Activated CD8-positive, alpha-beta T cell treated with anti-CD3 and anti-CD28 coated beads, Interleukin-2, amount 10 ng/mL, durations not matched to agents 7 days and 5 days (primary cell): ENCODE measurements at places on chromosomes 5 and 9. TPM values are rescaled to one million over a fixed set of nuclear protein-coding genes. Genes with fewer than 3 reads are reported as not detected.

Gene SPTAN1
- total RNA-seq = 292 TPM

Gene EPB41L4A
- 1.0 TPM for total RNA-seq

DNA sequence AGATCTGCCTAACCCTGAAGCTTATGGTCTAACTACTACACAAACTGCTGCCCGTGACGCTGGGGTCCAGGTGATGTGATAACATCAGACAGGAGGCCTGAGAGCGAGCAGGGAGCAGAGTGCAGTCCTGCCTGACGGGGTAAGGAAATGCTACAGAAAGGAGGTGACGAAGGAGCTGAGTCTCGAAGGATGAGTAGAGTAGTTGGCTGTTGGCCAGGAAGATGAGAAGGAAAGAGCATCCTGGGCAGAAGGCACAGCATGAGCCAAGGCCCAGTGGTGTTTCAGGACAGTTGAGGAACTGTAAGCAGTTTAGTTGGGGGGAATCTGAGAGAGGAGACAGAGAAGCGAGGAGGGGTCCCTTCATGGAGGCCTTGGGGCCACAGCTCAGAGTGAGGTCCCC lies 136.0 kb upstream of the TBC1D2 start:
- no peak overlapping the region for H3K4me3 ChIP-seq
- H3K27ac ChIP-seq = peak overlapping the region; percentile 55
- H3K4me1 ChIP-seq = peaks cover 10% of the 10 kb centered on the region
- no peaks in the 10 kb centered on the region for H3K36me3 ChIP-seq

DNA sequence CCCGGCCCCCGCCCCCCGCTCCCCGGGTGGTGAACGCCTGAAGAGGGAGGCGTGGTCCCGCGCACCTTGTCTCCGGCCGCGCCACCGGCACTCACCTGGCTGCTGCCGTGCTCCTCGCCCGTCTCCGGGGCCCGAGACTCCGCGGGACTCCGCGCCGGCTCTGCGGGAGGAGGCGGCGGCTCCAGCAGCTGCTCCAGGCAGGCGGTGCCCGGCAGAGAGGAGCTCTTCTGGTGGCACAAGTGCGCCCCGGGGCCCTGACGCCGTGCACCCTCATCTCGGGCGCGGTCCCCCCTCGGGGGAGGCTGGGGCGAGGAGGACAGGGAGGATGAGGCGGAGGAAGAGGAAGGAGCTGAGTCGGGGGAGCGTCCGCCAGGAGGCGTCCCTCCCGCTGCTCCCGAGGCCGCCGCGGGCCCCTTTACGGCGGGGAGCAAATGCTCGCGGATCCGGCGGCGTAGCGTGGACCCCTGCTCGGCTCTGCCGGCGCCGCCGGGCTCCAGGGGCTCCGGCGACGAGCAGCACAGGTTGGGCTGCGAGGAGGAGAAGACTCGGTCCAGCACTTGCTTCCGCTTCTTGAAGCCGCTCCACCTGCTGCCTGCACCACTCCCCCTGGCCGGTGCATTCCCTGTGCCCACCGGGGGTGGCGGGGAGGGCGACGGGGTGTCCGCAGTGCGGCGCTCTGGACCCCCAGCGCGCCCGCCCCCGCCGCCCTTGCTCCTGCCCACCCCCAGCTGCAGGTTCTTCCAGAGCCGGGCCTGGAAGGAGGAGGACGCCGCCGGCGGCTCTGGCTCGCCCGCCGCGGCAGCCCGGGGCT lies 928 bp downstream of the MCTP1 start:
- H3K4me3 ChIP-seq = peak overlapping the region; percentile 48
- no peak overlapping the region for H3K27ac ChIP-seq
- H3K27me3 ChIP-seq = peaks cover 43% of the 10 kb centered on the region

GRCh38 chr9:69140123-69140735 lies 33.8 kb upstream of the TJP2 start:
- no peak overlapping the region for H3K27ac ChIP-seq
- no peak for DNase-seq
- no peaks in the 10 kb centered on the region for H3K4me1 ChIP-seq
- peaks cover 4% of the 10 kb centered on the region for H3K27me3 ChIP-seq

DNA sequence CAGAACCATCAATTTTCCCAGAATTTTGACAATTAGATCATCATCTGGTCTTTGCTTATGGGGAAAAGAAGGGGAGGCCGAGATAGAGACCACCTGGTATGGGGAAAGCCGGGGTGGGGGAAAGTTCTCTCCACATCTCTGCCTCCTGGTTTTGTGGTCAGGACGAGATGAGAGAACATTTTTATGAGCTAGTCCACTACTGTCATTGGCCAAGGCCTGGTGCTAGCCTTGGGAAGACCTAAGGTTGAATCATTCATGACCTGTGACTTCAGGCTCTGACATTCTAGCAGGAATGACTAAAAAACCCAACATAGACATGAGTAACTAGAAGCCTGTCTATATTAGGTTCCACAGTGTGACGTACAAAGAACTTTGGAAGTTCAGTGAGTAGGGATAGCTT lies 135.2 kb downstream of the PTTG1 start:
- no peak for DNase-seq
- H3K4me1 ChIP-seq = no peaks in the 10 kb centered on the region
- no peak overlapping the region for H3K27ac ChIP-seq
- peaks cover 5% of the 10 kb centered on the region for H3K27me3 ChIP-seq
- no peak overlapping the region for H3K4me3 ChIP-seq

GRCh38 chr5:58455480-58455879 lies 4.4 kb downstream of the PLK2 start:
- no peak for DNase-seq
- H3K36me3 ChIP-seq = no peaks in the 10 kb centered on the region
- no peak overlapping the region for H3K27ac ChIP-seq
- H3K27me3 ChIP-seq = peaks cover 24% of the 10 kb centered on the region
- no peak overlapping the region for H3K4me3 ChIP-seq
- H3K4me1 ChIP-seq = peaks cover 9% of the 10 kb centered on the region

DNA sequence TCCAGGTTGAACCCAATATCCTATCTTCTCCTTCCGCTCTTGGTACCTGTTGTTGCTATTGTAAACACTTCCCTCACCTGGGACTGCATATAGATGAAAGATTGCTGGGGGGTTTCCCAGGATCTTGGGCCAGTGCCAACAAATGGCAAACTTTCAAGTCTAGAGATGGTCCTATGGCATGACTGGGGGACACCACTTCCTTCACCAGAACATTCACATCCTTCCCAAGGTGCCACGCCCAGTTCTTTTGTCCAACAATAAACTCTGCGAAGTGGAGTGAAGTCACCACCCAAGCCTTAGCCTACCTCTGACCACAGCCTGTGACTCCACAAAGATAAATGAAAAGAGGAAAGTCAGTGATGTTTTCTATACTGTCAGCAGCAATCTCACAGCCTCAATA lies 34.4 kb downstream of the DOCK8 start:
- peak overlapping the region; percentile 50 for H3K4me3 ChIP-seq
- H3K27me3 ChIP-seq = no peaks in the 10 kb centered on the region
- peaks cover 59% of the 10 kb centered on the region for H3K4me1 ChIP-seq
- DNase-seq = peak; percentile 71

- no peaks in the 10 kb centered on the region for H3K36me3 ChIP-seq
- no peak overlapping the region for H3K4me3 ChIP-seq
- H3K27me3 ChIP-seq = no peaks in the 10 kb centered on the region
- no peak overlapping the region for H3K27ac ChIP-seq
- H3K4me1 ChIP-seq = no peaks in the 10 kb centered on the region
Observed at GRCh38 chr9:87564111-87564510, 66.4 kb downstream of the DAPK1 start.

- no peak overlapping the region for H3K27ac ChIP-seq
- H3K4me3 ChIP-seq = no peak overlapping the region
- DNase-seq = no peak
- no peaks in the 10 kb centered on the region for H3K36me3 ChIP-seq
- no peaks in the 10 kb centered on the region for H3K27me3 ChIP-seq
- no peaks in the 10 kb centered on the region for H3K4me1 ChIP-seq
Observed at GRCh38 chr9:107847978-107848964, 358.7 kb upstream of the KLF4 start.

DNA sequence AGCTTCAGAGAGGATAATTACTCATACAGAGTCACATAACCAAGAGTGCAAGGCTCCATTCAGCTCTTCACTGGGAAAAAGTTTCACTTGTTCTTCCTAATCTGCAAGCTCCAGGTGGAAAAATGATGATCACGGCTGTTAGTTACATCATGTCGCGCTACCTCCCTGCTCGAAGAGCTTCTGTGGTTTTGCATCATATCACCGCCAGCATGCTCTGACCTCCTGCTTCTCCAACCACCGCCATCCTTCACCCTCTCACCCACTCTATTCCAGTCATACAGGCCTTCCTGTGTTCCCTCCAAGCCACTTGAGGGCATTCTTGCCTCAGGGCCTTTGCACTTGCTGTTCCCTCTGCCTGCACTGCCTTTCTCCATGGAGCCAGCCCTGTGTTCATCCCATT lies 47.1 kb downstream of the COL27A1 start:
- DNase-seq = no peak
- H3K36me3 ChIP-seq = no peaks in the 10 kb centered on the region
- no peak overlapping the region for H3K4me3 ChIP-seq
- H3K4me1 ChIP-seq = no peaks in the 10 kb centered on the region

GRCh38 chr5:131460867-131461572 lies 174.0 kb downstream of the RAPGEF6 start:
- no peak for DNase-seq
- H3K27me3 ChIP-seq = no peaks in the 10 kb centered on the region
- H3K4me1 ChIP-seq = peaks cover 19% of the 10 kb centered on the region
- peaks cover 58% of the 10 kb centered on the region for H3K36me3 ChIP-seq
- H3K4me3 ChIP-seq = no peak overlapping the region
- H3K27ac ChIP-seq = no peak overlapping the region

DNA sequence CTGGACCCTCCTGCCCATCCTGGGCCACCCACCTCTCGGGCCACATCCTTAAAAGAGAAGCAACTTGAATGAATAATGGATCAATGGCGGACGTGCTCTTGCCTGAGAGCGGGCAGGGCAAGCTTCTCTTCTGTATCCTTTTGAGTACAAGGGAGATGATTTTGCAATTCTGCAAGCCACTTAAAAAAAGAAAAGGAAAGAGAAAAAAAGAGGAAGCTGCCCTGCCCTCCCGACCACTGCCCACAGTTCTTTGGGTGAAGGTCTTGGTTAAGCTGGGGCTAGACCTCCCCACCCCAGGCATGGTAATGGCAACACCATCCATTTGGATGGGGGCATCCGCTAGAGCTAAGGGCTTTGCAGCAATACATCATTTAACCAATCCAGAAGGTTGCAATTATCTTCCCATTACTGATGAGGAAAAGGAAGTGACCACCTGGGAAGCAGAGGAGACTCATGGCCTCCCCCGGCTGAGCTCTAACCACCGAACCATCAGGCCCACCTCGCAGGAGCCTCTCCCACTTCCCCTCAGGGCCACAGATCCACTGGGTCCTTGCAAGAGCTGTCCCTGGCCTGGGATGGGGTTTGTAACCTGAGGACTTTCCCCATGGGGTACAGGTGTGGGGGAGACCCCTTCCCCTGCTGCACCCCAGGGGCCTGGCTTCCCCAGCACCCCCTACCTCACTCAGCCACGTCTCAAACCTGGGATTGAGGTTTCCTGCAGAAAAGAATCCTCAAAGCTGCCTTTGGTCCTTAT lies 27.8 kb upstream of the LAMC3 start:
- H3K4me3 ChIP-seq = no peak overlapping the region
- no peak overlapping the region for H3K27ac ChIP-seq
- DNase-seq = no peak
- H3K27me3 ChIP-seq = no peaks in the 10 kb centered on the region
- no peaks in the 10 kb centered on the region for H3K4me1 ChIP-seq

DNA sequence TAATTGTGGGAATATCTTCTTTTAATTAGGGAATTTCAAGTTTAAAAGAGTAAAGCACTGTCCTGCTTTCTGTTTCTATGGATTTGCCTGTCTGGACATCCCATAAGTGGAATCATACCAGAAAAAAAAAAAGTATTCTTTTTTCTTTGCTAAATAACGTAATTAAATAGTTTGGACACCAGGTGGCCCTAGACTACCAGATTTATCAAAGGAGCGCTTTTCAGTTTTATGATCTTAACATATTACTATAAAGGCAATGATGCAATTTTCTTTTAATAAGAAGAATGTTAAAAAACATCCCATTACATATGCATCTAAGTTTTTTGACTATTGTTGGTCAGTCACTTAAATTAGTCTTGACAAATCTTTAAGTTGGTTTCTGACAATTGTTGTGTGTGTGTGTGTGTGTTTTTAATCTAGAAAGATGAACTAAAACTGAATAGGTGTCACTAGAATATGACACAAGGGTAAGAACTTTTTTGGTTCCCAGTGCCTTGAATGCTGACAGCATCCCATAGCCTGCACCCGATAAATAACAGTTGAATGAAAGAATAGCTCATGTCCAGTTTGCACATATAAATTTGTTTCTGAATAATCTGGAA lies 49.5 kb downstream of the C5orf22 start:
- DNase-seq = peak; percentile 23
- H3K36me3 ChIP-seq = no peaks in the 10 kb centered on the region
- H3K27ac ChIP-seq = no peak overlapping the region
- peaks cover 13% of the 10 kb centered on the region for H3K27me3 ChIP-seq

DNA sequence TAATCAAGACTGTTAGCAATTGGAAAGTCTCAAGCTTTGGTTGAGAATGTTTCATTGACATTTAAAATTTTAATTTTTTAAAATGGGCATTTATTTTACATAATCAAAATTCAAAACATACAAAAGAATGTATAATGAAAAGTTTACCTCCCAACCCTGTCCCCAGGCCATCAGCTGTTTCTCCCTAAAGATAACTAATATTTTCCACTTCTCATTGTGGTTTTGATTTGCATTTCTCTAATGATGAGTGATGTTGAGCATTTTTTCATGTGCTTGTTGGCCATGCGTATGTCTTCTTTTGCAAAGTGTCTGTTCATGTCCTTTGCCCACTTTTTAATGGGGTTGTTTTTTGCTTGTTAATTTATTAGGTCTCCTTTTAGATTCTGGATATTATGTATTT lies 11.4 kb upstream of the MACIR start:
- DNase-seq = no peak
- peaks cover 12% of the 10 kb centered on the region for H3K4me1 ChIP-seq
- H3K27me3 ChIP-seq = peaks cover 54% of the 10 kb centered on the region
- H3K27ac ChIP-seq = no peak overlapping the region
- no peaks in the 10 kb centered on the region for H3K36me3 ChIP-seq

DNA sequence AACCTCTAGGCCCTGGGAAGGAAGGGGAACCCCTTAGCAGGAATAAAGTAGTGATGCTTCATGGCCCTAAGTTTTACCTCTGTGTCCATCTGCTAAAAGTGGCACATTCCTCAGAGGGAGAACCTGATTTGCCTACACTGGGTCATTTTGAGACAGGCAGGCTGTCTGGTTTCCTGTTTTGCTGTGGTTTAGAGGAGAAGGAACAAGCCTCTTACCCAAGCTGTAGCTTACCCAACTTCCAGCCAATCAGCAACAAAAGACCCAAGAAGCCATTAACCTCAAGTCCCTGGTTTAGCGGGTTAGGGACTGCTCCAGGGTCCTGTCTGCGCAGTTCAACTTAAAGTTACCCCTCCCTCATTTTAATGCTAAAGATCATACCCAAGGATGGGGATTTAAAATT lies 411.0 kb downstream of the MAT2B start:
- H3K36me3 ChIP-seq = no peaks in the 10 kb centered on the region
- H3K4me3 ChIP-seq = no peak overlapping the region
- peak overlapping the region; percentile 62 for H3K27ac ChIP-seq
- DNase-seq = no peak
- H3K4me1 ChIP-seq = peaks cover 7% of the 10 kb centered on the region
- no peaks in the 10 kb centered on the region for H3K27me3 ChIP-seq

GRCh38 chr9:115862021-115862420 lies 291.6 kb upstream of the PAPPA start:
- no peak overlapping the region for H3K27ac ChIP-seq
- DNase-seq = no peak
- H3K4me3 ChIP-seq = no peak overlapping the region
- H3K27me3 ChIP-seq = no peaks in the 10 kb centered on the region
- H3K4me1 ChIP-seq = no peaks in the 10 kb centered on the region

GRCh38 chr5:129459777-129460671 lies at the start of gene ADAMTS19:
Gene ADAMTS19, plus strand, starts transcription at chr5:129460298. Its CDS starts 94 bp downstream, at chr5:129460392.
- H3K27ac ChIP-seq = no peak within 1 kb of the TSS
- no peak for DNase-seq
- H3K4me3 ChIP-seq = no peak within 1 kb of the TSS
- peaks cover 11% of the 10 kb centered on the region for H3K4me1 ChIP-seq
- peaks cover 2% of the 10 kb centered on the region for H3K36me3 ChIP-seq
